ENCODE measurements at places on chromosomes 4 and X.

DNA sequence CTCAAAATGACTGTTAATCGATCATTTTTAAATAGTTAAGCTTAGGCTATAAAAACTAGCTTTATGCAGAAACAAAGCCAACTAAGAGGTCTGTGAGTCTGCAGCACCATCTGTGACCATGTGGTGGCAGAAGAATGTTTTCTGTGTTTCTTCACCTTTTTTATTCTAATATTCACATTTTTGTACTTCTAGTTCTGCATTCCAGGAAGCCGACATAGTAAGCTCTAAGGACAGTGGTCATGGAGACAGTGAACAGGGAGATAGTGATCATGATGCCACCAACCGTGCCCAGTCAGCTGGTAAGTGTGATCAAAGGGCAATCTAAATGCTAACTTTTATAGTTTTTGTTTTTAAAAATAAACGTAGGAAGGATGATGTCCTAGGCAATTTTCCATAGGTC, 5.6 kb downstream of the PCDH10 start:
- no peak for DNase-seq

GRCh38 chrX:124984140-124984813, 335.4 kb upstream of the TEX13C start:
- DNase-seq, result no peak

DNA sequence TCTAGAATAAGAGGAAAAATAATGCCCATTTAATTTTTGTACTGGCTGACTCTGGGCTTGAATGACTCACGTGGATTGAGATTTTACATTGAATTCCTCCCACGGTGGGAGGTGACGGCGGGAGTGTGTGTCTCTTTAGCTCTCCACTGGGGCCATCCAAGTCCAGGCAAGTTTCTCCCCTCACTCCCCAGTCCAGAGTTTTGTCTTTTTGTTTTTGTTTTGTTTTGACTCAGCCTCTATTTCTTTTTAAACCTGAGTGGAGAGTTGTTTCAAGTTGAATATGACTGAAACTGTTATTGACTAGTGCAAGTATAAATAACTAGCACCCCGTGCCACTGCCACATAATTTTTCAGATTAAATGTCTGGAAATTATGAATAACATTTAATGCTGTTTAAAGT, 13.6 kb downstream of the CHST7 start:
- DNase-seq, result no peak

- no peak for DNase-seq
Measured at GRCh38 chrX:56813318-56813837, 84.3 kb downstream of the NBDY start.

- DNase-seq, result no peak
Measured at GRCh38 chrX:130531066-130531465, 129.3 kb downstream of the RBMX2 start.

DNA sequence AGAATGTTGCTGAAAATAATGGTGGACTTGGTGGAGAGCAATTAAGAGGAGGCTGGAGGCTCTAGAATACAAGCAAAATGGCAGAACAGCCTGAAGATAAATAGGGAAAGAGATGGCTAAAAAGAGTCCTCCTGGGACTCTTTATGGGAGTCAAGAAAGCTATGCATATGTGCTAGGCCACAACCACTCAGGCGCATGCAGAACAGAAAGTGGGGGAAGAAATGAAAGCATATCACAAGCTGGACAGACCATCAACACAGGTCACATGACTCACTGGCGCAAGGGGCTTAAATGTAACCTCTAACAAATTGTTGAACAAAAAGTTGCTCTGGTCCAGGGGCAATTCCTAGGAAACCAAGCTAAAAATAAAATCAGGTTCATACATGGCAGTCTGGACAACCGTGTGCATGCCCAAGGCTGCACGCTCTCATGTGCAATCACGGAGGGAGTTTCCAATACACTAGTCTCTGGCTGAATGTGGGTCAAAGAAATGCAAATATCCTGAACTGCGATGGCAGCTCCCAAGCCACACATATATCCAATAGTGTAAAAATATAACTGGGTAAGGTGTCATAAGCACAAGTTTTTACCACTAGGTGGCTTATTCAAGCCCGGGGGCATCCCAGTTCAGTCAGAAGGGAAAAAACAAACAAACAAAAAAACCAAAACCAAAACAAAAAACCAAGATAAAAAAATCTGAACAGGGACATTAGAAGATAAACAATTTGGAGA, 45.4 kb downstream of the ZNF711 start:
- no peak for DNase-seq

DNA sequence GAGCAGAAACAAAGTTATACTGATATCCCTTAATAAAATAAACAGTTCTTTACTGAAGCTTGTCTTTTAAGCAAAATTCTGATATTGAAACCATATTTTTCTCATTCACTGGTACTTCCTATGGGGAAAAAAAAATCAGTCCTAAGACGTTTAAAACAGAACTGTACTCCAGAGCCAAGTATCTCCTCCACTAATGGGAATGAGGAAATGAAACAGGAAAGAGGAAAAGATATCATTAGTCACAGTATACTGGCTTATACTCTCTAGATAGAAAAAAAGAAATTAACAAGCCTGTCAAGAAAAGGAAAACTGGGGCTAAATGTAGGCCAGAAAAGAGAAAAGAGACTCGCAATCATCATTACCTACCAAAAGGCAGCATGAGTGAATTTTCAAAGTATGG, 252.7 kb downstream of the CENPC start:
- DNase-seq, result no peak

GRCh38 chrX:24423960-24424359, 41.1 kb upstream of the PDK3 start:
- no peak for DNase-seq

DNA sequence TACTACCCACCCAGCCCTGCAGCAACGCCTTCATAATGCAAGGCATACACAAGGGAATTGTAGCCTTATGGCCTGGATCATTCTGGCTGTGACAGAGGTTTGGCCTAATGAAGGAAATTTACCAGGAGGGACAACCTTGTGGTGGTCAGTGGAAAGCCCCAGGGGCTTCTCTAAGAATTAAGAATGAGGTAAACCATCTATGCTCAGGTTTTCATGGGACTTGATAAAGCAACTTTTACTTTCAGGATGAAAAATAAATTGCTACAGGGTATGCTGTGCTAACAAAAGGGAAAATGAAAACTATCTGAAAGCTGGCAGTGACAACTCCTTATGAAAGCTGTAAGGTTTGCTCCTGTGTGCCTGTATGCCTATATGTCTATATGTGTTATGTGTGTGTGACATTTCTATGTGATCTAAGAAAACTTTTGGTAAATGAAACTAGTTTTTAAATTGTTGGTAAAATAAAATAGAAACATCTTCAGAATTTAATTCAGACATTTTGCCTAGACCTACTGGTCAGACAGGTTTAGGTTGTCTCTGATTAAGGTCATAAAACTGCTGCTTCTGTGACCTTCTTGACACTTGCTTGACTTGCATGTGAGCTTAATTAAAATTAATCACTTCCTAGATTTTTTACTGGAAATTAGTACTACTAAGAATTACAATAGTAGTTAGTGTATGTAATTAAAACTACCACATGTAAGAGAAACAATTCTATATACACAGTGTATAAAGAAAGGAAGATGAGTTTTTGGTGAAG, 19.9 kb upstream of the TXK start:
- no peak for DNase-seq

DNA sequence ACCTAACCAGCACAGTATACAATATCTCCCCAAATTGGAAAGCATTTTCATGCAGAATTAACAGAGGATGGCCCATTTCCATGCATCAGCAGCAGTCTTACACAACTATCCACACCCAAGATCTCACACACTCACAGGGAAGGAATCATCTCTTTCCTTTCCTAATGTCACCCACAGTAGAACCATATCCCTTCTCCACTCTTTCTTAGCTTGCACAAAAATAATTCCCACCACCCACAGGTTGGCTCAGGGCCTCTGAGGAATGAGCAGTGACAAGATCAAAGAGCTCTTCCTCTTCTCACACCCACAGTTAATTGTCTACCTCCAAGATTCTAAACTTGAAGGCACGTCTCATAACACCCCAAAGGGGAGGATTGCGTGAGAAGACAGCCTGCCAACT, 217.7 kb upstream of the VEGFC start:
- no peak for DNase-seq
